Fibroblast of lung (primary cell): ENCODE measurements at places on chromosomes 1 and 21. TPM values are rescaled to one million over a fixed set of nuclear protein-coding genes. Genes with fewer than 3 reads are reported as not detected.
A peak's percentile ranks its signal among the peaks of the same experiment; 100 is the strongest.

- DNase-seq = peak; percentile 20
- H3K36me3 ChIP-seq = no peaks in the 10 kb centered on the region
- H3K27me3 ChIP-seq = no peaks in the 10 kb centered on the region
Observed at GRCh38 chr1:239389703-239390102, 3.3 kb downstream of the CHRM3 start.

- no peaks in the 10 kb centered on the region for H3K27me3 ChIP-seq
- no peak for DNase-seq
- H3K36me3 ChIP-seq = no peaks in the 10 kb centered on the region
- no peak overlapping the region for H3K4me3 ChIP-seq
Observed at GRCh38 chr1:121418369-121419049, 233.7 kb downstream of the SRGAP2C start.

CNR2 gene
- polyA plus RNA-seq = not detected in 2 replicates

- H3K27ac ChIP-seq = no peak overlapping the region
- no peak for DNase-seq
- no peaks in the 10 kb centered on the region for H3K4me1 ChIP-seq
- H3K4me3 ChIP-seq = no peak overlapping the region
- H3K36me3 ChIP-seq = no peaks in the 10 kb centered on the region
- peaks cover 42% of the 10 kb centered on the region for H3K27me3 ChIP-seq
Observed at GRCh38 chr1:18108299-18109057, 880 bp downstream of the IGSF21 start.

GRCh38 chr1:203289281-203289981 lies 15.9 kb upstream of the BTG2 start:
- no peak overlapping the region for H3K4me3 ChIP-seq
- peaks cover 2% of the 10 kb centered on the region for H3K4me1 ChIP-seq
- H3K27ac ChIP-seq = no peak overlapping the region
- H3K36me3 ChIP-seq = no peaks in the 10 kb centered on the region

RPTN gene
- polyA plus RNA-seq = not detected in 2 replicates

GRCh38 chr21:15285556-15285955 lies 220.8 kb upstream of the NRIP1 start:
- no peaks in the 10 kb centered on the region for H3K27me3 ChIP-seq
- no peak overlapping the region for H3K4me3 ChIP-seq
- no peaks in the 10 kb centered on the region for H3K36me3 ChIP-seq
- H3K27ac ChIP-seq = no peak overlapping the region
- no peaks in the 10 kb centered on the region for H3K4me1 ChIP-seq
- no peak for DNase-seq

CELA2A gene
- polyA plus RNA-seq = not detected in 2 replicates

DNA sequence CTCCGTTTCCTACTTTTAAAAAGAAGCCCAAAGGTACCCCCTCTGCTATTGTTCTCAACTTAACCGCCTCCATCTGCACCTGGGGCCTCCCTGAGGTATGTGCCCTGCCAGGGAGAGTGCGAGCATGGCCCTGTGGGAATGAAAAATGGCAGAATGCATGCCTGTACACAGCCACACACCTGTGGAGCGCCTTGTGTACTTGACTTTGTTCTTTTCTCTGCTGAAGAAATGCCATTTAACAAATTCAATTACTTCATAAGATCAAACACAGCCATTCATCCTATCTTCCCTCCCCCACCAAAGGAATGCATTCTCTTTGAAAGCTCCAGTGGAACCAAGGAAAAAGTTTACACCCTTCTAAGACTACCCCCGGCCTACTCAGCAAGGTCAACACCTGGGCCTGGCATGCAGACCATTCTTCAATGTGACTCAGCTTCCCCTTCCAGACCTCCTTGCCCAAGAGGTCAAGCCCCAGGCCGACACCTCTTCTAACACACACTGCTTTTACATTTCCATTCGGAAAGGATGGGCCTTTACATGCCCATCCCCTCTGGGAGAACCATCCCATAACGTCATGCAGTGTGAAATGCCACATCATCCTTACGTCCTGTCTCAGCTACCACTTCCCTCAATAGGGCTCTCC lies 123.7 kb downstream of the SMYD2 start:
- no peaks in the 10 kb centered on the region for H3K27me3 ChIP-seq
- peaks cover 7% of the 10 kb centered on the region for H3K36me3 ChIP-seq

LAMC1 gene
- polyA plus RNA-seq = 270 and 604 TPM in 2 replicates

DNA sequence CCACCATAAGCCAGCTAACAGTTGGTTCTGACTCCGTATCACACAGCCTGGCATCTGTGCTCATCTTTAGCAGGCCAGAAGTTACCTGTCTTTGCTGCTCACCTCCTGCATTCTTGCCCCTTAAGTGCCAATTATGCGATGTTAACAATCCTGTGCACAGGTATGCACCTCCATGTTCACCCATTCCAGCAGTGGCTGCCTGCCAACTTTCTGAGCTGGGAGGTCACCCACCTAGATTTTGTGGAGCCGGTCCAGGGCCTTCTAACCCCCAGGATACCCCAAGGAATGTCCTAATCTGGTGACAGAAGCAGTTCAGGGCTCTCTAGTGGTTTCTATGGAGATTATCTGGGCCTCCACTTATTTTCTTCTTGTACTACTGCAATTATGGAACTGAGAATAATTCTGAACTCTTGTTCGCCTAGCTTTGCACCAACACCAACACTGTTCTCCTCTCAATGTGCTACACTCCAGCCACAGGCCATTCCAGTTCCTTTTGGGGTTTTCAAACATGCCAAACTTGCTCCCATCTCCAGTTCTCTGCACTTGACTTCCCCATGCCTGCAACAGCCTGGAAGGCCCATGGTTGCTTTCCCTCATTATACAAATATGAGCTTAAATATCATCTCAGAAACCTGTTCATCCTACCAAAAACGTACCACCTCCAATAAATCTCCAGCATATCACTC lies 9.0 kb downstream of the BCAR3 start:
- H3K4me3 ChIP-seq = peak overlapping the region; percentile 5
- no peak overlapping the region for H3K27ac ChIP-seq
- H3K4me1 ChIP-seq = peaks cover 49% of the 10 kb centered on the region
- peaks cover 11% of the 10 kb centered on the region for H3K36me3 ChIP-seq
- no peak for DNase-seq

ADORA3 gene
- not detected in 2 replicates for polyA plus RNA-seq

APCS gene
- not detected in 2 replicates for polyA plus RNA-seq

DNA sequence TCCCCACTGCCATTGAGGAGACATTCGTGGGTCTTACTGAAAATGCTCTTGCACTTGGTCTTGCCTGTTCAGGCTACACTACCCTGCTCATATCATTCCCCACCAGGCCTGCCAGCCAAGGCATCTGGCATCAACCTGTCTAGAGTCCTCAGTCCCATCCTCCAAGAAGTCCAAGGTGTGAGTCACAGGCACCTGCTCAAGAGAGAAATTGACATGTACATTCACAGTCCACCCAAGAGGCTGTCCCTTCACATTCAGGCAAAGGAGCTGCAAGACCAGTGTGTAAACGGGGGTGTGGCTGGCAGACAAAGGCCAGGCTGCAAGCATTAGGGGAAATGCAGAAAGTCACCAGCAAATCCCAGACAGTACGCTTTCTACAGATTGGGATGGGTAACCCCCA lies 13.1 kb upstream of the PLA2G2C start:
- H3K36me3 ChIP-seq = no peaks in the 10 kb centered on the region
- no peaks in the 10 kb centered on the region for H3K4me1 ChIP-seq
- H3K27ac ChIP-seq = no peak overlapping the region
- peaks cover 11% of the 10 kb centered on the region for H3K27me3 ChIP-seq

DNA sequence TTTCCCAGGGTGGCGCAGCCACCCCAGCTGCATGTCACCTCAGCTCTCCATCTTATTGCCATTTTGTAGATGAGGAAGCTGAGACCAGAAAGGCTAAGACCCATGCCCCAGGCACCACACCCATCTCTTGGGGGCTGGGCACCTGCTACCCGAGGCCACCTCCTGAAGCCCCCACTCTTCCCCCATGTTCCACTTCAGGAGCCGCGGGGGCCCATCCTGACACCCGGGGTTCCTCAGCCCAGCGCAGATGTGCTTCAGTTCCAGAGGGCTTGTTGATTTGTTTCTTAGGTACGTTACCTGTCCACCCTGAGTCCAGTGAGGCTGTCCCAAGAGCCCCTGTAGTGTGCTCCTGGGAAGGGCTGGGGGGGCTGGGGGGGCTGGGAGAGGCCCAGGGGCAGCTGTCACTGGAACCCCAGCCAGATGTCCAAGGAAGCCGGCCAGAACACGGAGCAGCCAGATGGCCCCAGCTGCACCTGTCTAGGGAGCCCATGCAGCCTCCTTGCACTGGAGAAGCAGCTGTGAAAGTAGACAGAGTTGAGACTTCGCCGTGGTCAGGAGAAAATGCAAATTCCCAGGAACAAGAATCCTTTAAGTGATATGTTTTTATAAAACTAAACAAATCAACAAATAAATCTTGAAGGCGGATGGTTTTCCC lies 17.1 kb upstream of the CCDC27 start:
- no peaks in the 10 kb centered on the region for H3K27me3 ChIP-seq
- H3K36me3 ChIP-seq = peaks cover 10% of the 10 kb centered on the region
- H3K4me1 ChIP-seq = no peaks in the 10 kb centered on the region
- no peak overlapping the region for H3K27ac ChIP-seq

PLA2G5 gene
- polyA plus RNA-seq = 1.1 and 7.2 TPM in 2 replicates

DNA sequence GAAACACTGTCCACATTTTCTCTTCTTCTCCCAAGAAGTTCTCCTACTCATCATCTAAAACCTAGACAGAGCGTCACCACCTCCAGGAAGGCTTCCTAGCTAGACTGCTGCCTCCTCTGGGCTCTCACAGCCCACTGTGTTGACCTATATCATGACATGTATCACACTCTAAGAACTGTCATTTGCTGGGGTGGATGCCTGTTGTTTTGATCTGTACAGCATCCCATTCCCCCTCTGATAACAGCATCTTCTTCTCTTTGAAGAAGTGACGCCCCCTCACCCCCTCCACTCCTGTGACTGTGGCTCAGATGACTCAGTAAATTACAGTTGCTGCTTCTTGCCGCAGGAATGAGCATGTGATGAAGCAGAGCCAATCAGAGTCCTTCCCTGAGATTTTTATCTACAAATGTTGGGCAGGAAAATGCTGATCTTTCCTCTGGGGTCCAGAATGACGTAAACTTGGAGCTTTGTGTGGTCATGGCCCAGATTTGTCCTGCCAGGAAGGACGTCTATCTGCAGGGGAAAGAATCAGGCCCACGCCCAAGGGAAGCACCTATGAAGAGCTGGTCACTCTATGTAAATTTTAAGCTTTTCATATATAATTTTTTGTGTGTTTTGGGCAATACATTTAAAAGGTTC lies 28.0 kb upstream of the FOXO6 start:
- no peak overlapping the region for H3K4me3 ChIP-seq
- H3K4me1 ChIP-seq = no peaks in the 10 kb centered on the region
- H3K36me3 ChIP-seq = no peaks in the 10 kb centered on the region
- no peak overlapping the region for H3K27ac ChIP-seq
- H3K27me3 ChIP-seq = no peaks in the 10 kb centered on the region

GRCh38 chr1:79737193-79737592 lies 730.7 kb upstream of the ADGRL4 start:
- no peak overlapping the region for H3K4me3 ChIP-seq
- no peak overlapping the region for H3K27ac ChIP-seq
- H3K36me3 ChIP-seq = no peaks in the 10 kb centered on the region
- H3K4me1 ChIP-seq = no peaks in the 10 kb centered on the region
- H3K27me3 ChIP-seq = no peaks in the 10 kb centered on the region

DNA sequence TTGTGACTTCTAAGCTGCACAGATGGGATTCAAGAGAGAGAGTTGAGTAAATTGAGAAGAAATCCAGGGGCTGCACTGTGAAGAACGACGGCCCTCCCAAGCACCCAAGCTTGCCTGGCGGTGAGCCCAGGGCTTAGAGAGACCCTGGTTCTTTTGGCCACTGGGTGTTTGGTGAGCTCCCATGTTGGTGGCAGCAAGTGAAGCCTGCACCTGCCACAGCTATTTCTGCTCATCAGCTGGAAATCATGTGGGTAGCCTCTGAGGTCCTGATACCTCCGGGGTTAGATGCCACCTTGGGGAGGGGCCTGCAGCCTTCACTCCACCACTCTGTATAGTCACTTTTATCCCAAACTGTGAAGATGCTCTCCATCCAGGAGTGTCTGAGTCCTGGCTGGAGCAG lies 6.2 kb upstream of the BTG2 start:
- H3K27me3 ChIP-seq = peaks cover 33% of the 10 kb centered on the region
- H3K4me3 ChIP-seq = no peak overlapping the region
- no peak overlapping the region for H3K27ac ChIP-seq
- no peaks in the 10 kb centered on the region for H3K36me3 ChIP-seq
- no peaks in the 10 kb centered on the region for H3K4me1 ChIP-seq

ZNF678 gene
- polyA plus RNA-seq = 2.2 and 2.8 TPM in 2 replicates

DNA sequence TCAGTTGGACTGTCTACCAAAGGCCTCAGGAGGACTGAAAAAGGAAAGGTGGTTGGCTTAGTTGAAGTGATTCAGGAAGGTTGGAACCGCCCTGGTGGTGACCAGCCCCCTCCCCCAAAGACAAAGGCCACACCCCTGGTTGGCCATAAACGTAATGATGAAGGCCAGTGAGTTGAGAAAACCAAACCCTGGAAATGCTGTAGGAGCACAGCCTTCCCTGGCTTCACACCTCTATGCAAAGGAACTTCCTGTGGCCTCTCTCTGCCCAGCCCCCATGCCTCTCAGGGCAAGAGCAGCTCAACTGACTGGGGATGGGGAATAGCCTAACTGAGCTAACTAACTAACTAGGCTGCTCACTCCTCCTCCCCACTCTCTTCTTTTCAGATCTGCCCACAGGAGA lies 90.4 kb downstream of the NPHP4 start:
- no peak for DNase-seq
- H3K27me3 ChIP-seq = no peaks in the 10 kb centered on the region
- no peaks in the 10 kb centered on the region for H3K36me3 ChIP-seq
- no peak overlapping the region for H3K4me3 ChIP-seq
- no peaks in the 10 kb centered on the region for H3K4me1 ChIP-seq
